SW 1271 (cell line): ENCODE measurements at places on chromosomes 4 and X.

DNA sequence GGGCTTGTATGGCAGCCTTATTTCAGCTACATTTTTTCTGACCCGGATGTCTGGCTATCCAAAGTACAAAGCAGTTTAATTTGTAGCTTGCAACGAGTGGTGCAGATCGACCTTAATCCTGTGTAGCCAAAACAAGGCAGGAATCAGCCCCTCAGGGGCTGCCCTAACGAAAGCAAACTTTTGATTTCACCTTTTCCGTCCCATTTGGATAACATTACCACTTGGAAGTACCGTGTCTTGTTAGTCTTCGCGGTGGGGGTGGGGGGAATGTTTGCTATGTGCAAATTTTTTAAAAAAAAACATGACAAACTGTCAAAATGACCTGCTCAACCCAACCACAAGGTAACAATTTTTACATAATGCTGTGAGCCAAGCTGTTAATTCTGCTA lies 766 bp upstream of the DNAJB14 start:
- no peak for DNase-seq

DNA sequence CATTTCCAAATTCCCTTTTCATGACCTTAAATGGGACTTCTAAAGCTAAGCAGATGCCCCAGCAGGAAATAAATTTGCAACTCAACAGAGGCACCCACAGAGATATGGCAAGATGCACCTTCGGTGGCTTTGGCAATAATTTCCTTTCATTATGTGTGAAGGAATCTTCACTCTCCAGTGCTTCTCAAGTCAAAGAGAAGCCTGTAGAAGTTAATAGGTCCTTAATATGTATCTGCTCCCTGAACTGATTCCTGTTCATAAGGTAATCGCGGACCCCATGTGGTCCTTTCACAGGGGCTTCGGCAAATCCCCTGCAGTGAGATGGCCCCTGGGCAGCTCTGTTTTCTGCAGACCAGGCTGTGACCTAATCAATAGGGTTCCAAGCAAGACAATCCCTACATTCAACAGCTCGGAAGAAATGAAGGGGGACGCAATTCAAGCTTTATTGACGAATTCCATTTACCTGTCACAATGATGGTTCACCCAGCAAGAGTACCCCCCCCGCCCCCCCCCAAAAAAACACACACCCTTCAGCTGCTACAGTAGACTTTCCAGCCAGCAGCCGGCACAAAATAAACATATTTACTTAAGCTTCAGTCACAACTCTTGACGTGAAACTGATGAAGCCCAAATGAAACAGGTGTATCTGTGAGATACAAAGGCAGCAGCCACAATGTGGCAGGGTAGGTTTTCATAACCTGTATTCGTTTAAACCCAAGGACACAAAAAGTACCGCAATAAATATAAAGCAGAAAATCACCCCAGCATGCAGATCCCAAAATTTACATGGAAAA lies 35.3 kb downstream of the FAT1 start:
- DNase-seq = no peak

DNA sequence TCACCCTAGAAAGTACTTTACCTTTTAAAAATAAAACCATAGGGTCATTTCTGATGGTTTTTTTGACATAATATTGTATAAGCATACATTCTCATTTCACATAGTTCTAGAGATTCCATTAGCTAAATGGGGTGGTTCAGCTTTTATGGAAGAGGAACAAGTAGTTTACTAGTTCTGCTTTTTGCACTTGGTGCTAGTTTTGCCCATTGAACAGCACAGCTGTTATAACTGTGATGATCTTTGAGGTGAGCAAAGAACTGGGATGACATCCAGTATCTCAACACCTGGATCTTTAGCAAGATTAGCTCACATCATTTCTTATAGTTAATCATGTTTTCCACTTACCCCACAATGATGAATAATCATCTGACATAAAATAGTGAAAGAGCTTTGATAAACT lies 40.9 kb downstream of the MOB1B start:
- DNase-seq = no peak

DNA sequence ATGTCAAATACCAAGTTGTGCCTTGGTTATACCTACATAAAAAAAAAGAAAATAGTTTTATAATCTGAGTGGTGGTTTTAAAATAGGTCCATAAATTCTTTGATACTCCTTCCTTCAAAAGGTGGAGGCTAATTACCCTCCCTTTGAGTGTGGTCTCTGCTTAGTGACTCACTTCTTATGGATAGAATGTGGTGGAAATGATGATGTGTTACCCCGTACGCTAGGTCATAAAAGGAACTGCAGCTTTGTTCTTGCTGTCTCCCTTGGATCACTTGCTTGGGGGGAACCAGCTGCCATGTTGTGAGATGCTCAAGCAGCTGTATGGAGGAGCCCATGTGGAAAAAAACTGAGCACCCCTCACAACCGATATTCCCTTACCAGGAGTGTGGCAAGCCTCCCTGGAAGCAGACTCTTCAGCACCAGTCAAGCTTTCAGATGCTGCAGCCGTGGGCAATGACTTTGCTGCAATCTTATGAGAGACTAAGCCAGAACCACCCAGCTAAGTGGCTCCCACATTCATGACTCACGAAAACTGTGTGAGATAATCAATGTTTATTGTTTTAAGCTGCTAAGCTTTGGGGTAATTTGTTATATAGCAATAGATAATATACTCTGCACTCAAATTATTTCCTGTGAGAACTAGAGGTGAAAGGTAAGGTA lies 195.0 kb upstream of the GATB start:
- DNase-seq = no peak

DNA sequence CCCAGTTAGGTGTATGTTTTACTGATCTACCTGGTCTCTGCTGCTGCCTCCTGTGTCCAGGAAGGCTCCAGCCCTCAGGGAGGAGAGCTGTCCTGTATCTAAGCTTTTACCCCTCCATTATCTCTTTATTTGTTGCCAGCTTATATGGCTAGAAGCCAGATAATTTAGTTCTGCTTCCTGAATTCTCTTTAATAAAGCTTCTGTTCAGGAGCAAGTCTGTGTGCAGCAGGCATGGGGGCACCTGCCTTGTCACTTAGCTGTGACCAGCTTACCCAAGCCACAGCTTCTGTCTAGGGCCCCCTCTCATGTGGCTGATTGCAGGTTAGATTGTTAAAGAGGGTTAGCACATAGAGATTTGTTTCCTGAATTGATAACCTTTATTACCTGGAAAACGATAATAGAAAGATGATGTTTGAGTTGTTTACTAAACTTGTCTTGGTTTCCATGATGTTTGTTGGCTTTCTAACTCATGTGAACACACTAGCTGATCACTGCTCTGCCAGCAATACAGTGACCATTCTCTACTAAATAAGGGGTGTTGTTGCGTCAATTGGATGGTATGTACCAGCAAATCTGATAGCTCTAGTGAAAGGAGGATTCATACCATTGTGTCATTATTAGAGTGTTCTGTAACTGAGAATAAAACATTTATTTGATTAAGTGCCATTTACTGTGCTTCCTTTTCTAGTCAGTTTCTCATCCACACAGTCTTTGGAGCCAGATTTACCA lies 189.8 kb upstream of the ANK2 start:
- no peak for DNase-seq

- peak; percentile 61 for DNase-seq
Measured at GRCh38 chr4:38663801-38664705, at the start of gene KLF3. KLF3 (plus strand) TSS chr4:38664199; CDS start chr4:38680626, 16,427 bp downstream.

GRCh38 chrX:69291116-69291515 lies 125.9 kb upstream of the PJA1 start:
- no peak for DNase-seq

- no peak for DNase-seq
Measured at GRCh38 chr4:95156452-95156765, 392.4 kb downstream of the UNC5C start.

GRCh38 chr4:826508-827208 lies 729 bp upstream of the CPLX1 start:
- no peak for DNase-seq

GRCh38 chrX:70453024-70453618 lies 8.5 kb downstream of the DLG3 start:
- no peak for DNase-seq

DNA sequence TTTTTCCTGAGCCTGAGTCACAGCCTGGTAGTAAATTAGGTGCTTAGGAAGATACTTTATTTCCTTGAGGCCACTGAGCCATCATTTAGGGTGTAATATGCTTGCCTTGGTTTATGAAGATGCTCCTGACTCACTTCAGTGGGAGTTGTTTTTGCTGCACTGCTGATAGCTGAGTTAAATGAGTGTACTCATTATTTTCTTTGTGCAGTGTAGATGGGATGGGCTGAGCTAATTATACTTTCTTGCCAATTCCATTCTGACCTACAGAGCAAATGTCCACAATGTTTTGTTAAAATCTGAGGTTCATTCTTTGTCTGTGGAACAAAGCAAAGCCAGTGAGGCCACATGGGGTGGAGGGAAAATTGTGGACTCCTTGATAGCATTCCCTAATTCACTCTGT lies 60.0 kb downstream of the FGF13 start:
- no peak for DNase-seq

- DNase-seq = no peak
Measured at GRCh38 chrX:39322496-39322895, 521.2 kb downstream of the MID1IP1 start.

GRCh38 chr4:105350859-105351490 lies 122.9 kb downstream of the PPA2 start:
- no peak for DNase-seq

DNA sequence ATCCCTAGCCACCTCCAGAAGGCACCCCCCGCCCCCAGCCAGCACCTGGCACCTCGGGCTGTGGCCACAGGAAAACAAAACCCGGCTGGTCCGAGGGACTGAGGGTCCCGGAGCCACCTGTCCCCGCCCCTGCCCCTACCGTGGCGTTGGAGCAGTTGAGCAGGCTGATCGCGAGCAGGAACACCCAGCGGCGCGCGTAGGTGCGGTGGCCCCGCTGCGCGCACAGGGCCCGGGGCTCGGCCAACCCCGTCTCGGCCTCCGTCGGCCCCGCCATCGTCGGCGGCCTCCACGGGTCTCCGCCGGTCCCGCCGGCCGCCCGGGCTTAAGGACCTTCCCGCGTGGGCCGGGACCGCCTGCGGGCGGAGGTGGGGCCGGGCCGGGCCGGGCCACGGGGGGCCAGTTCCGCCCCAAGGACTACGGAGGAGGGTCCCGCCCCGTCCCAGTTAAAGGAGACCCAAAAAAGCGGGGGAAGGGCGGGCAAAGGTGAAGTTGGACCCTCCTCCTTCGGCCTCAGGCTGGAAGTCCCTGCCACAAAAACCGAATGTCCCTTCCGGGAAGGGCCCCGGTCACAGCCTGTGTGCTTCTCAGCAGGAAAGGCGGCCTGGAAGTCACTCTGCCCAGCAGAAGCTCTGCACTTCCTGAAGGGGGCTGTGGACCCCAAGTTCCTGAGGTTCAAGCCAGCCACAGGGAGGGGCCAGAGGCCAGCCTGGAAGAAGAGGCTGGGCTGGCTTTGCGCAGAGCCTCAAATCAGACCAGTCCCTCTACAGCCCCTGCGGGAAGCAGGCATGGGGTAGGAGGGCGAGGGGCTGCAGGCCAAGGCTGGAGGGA lies at the start of gene SLC49A3:
Gene SLC49A3 (minus strand): TSS at position 298 of the 828 bp plus-strand sequence. CDS start 24 bp downstream, at position 274.
- no peak for DNase-seq

GRCh38 chr4:29571322-29571721 lies 1148.8 kb upstream of the PCDH7 start:
- DNase-seq = no peak
